ENCODE measurements at places on chromosomes 4 and X.

- peak; percentile 83 for DNase-seq
These were observed 79.2 kb downstream of the TMEM164 start for GRCh38 chrX:110082161-110082560.

DNA sequence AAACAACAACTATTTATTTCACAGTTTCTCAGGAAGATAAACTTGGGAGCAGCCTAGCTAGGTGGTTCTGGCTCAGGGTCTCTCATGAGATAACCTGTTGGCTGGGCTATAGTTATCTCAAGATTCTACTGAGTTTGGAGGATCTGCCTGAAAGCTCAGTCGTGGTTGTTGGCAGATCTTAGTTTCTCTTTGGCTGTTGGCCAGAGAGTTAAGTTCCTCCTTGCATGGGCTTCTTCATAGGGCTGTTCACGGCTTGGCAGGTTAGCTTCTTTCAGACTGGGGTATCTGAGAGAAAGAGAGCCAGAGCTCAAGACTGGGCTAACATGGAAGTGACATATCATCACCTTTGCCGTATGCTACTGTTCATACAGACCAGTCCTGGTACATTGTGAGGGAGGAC is 28.7 kb downstream of the SEC24B start:
- no peak for DNase-seq

- DNase-seq = no peak
These were observed 39.8 kb downstream of the MFAP3L start for GRCh38 chr4:169986369-169986768.

- DNase-seq = peak; percentile 20
These were observed 56.8 kb downstream of the SMIM20 start for GRCh38 chr4:25970691-25971432.

DNA sequence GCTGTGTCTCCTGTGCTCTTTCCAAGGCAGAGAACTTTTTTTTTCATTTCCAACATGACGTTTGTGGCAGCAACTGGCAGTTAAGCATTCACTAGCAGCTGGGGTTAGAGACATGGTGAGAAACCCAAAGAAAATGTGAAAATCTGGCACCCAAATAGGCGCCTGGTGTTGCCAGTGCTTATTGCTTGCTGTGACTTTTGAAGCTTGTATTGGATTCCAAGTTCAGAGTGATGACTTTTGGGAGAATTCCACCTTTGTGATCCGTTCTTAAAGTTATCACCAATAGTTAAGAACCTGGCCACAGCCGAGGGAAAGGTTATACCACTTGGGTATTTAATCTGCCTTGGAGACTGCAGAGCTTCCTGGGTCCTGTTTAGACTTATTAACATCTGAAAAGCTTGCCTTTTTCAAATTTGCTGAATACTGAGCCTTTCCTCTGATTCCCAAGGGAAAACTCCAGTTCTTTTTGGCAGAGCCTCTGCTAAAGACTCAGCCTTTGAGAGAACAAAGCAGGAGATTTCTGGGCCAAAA is 101.0 kb downstream of the OPHN1 start:
- peak; percentile 22 for DNase-seq

DNA sequence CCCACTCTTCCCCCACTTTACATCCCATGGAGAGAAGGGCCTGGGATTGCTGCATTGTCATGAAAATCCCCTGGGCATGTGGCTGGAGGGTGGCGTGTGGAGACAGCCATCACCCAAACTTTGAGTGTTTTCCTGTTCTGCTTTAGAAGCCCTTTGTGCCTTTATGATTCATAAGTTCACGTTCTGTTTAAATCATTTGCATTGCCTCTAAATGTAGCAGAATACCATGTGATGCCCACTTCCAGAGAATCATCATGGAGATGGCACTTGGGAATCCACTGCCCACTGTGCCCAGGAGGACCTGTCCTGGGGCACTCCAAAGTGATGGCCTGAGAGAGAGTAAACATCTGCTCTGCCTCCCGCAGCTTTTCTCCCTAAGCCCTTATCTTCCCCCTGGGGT is 52.8 kb downstream of the MED28 start:
- no peak for DNase-seq

- no peak for DNase-seq
These were observed 8.1 kb upstream of the RPGR start for GRCh38 chrX:38335382-38335781.

GRCh38 chrX:9494771-9495170 is 29.9 kb downstream of the TBL1X start:
- DNase-seq = peak; percentile 3

GRCh38 chr4:2792711-2793585 is at the start of gene SH3BP2:
Gene SH3BP2 (plus strand): TSS chr4:2793085. CDS start chr4:2820618, 27,533 bp downstream.
- peak; percentile 59 for DNase-seq

DNA sequence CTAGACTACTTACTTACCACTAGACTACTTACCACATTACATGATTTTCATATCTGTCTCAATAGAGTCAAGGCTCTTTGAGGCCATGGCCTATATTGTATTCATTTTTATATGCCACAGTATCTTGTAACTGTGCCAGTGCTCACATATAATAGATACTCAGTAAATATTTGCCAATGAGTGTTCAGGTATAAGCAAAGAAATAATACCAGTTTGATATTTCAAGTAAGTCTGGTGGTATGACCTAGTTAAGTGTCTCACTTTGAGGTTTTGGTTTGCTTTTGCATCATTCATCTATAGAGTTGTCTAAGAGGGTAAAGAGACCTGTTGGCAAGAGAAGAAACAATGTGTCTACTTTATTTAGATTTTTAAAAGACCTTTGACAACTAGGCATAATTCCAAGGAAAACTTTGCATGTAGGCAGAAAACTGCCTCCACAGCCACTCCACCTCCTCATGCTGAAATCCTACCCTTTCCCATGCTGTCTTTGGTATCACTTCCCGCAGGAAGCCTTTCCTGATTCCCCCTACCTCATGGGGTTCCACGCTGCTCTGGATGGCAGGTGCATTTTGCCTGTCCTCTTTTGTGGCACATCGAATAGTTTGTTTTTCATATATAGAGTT is 91.3 kb upstream of the KLHL13 start:
- no peak for DNase-seq

DNA sequence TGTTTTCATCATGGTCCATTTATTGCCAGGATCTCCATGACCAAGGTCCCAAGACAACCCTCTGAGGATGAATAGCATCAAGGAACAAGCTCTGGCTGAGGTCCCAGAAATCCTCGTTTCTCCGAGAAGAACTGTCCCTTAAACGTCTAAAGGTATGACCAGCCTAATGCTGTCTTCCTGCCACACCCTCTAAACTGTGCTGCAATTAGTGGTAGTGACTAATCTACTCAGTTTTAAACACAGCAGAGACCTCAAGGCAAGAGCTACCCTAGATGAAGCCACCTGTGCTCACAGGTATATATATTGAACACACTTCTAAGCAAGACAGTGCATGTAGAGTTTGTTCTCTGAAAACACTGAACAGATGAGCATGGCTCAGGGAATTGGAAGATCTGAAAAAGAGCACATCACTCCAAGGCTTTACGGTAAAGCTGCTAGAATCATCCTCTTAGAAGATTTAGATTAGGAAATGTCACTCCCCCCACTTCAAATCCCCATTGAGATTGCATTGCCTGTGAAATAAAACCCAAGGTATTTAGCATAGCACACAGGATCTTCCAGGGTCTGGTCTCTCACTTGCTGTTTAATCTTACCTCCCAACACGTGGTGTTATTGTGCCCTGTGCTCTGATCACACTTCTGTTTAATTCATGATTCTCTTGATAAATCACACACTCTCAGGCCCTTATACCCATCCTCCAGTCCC is 173.9 kb upstream of the VCX3A start:
- DNase-seq = no peak
